ENCODE measurements at places on chromosomes 16 and 17.

- DNase-seq, result peak; percentile 50
These were observed 37.8 kb upstream of the BCAR1 start for GRCh38 chr16:75289189-75289588.

- no peak for DNase-seq
These were observed 18.3 kb upstream of the CLEC18A start for GRCh38 chr16:69932691-69933392.

GRCh38 chr17:80832266-80832676 lies 159.4 kb upstream of the CHMP6 start:
- peak; percentile 80 for DNase-seq

GRCh38 chr17:5544115-5544514 lies 40.2 kb downstream of the NLRP1 start:
- no peak for DNase-seq

GRCh38 chr17:48244121-48244711 lies 136.7 kb downstream of the SNX11 start:
- DNase-seq, result peak; percentile 31

- DNase-seq, result no peak
These were observed 56.6 kb downstream of the RGS9 start for GRCh38 chr17:65193716-65194293.

GRCh38 chr17:74490716-74491115 lies 24.3 kb downstream of the CD300A start:
- no peak for DNase-seq

GRCh38 chr17:62617894-62618472 lies 9.5 kb upstream of the MRC2 start:
- peak; percentile 76 for DNase-seq

DNA sequence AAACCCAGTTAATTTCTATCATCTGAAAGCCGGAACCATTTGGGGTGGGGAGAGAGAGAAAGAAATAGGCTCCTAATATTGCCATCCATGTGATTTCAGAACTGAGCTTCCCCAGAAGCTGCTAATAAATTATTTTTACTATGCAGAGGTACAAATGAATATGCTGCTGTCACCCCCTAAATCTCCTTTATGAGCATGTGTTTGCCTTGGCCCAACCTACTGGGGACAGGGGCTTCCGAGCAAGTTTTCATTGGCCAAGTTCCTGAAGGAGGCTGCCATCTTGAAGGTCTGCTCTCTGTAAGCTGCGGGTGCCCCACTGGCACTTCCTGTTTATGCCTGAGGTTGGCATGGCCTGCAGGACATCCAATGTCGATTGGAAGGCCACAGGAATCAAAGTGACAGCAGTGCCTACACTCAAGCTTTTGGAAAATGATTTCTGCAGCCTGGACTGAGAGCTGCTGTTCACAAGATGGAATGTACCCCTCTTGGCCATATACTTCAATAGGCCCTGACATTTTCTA lies 194.7 kb downstream of the XYLT1 start:
- DNase-seq, result no peak

Data from choroid plexus epithelial cell (primary cell).